ENCODE measurements at places on chromosomes 16 and 17.

DNA sequence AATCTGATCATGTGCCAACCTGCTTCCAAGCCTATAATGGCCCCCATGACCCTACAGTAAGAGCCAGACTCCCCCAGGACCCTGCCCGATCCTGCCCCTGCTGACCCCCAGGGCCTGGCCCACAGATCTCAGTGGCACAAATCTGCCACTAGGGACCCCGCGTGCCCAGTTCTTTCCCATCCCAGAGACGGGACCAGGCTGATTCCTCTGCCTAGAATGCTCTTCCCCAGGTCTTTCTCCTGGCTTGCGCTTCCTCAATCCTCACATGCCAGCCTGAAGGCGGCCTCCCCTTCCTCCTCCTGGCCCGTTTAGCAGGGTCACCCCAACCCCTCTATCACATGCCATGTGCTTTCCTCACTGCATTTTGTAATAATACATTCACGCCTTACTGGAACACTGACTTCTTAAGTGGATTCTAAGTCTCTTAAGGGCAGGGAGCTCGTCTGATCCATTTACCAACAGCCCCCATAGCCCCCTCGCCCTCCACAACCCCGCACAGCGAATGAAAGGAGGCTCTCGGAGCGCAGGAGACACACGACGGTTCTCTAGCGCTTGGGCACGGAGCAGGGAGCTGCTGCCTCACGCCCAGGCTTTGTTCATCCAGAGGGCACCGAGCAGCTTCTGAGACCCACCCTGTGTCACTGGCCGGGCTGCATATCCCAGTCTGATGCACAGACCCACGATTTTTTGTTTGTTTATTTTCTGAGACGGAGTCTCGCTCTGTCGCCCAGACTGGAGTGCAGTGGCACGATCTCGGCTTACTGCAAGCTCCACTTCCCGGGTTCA lies 1.2 kb downstream of the TRIM65 start:
- no peak overlapping the region for H3K4me3 ChIP-seq
- H3K27me3 ChIP-seq, result no peaks in the 10 kb centered on the region
- H3K36me3 ChIP-seq, result peaks cover 44% of the 10 kb centered on the region
- peaks cover 6% of the 10 kb centered on the region for H3K4me1 ChIP-seq
- DNase-seq, result peak; percentile 34

DNA sequence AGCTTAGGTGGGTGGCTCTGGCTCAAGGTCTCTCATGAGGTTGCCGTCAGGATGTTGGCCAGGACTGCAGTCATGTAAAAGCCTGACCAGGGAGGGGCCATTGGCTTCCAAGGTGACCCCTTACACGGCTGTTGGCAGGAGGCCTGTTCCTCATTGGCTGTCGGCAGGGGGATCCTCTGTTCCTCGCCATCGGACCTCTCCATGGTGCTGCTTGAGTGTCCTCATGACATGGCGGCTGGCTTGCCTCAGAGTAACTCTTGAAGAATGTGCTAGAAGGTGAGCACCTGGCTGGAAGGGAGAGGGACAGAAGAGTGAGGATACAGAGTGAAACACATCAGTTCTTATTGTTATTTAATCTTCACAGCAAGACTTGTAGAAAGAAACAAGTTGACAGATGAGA lies 4.7 kb upstream of the RPRML start:
- no peak overlapping the region for H3K27ac ChIP-seq
- no peak for DNase-seq
- H3K4me3 ChIP-seq, result no peak overlapping the region

DNA sequence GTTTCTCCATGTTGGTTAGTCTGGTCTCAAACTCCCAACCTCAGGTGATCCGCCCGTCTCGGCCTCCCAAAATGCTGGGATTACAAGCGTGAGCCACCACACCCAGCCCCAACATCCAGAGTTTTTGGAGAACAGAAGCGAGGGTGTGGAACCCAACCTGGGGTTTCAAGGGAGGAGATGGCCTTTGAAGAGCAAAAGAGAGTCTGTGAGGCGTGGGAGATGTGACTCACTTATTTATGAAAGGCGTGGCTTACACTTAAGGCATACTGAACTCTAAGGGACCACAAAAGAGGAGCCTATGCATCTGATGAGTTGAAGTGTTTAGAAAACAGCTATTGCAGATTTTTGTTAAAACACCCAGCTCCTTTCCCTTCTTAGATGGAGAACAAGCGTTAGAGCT lies 18.9 kb downstream of the ARSG start:
- H3K4me3 ChIP-seq, result no peak overlapping the region
- no peaks in the 10 kb centered on the region for H3K27me3 ChIP-seq
- no peak for DNase-seq
- H3K27ac ChIP-seq, result no peak overlapping the region
- H3K36me3 ChIP-seq, result no peaks in the 10 kb centered on the region
- H3K4me1 ChIP-seq, result peaks cover 7% of the 10 kb centered on the region

DNA sequence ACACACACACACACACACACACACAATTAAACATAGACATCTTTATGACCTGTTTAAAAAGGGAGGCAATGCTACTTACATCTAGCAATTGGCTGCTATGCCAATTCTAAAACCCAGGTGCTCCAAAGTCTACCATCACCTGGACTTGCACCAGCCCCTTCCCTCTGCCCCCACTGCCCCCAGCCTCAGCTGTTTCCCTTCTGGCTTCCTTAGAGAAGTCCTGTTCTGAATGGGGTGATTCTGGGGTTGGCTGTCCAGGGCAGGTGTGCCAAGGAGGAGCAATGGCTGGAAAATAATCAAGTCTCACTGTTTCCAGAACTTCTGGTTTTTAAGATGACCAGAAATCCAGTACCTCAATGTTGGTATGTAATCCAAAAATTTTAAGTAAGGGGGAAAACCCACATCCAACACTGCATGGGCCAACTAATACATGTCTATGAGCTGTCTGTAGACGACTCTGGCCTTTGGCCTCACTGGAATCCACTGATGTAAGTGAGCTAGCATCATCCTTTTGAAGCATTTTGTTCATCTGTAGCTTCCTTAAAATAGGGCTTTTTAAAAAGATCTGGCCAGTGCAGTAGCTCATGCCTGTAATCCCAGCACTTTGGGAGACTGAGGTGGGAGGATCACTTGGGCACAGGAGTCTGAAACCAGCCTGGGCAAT lies 2.1 kb downstream of the IFT20 start:
- no peaks in the 10 kb centered on the region for H3K27me3 ChIP-seq
- H3K4me1 ChIP-seq, result peaks cover 20% of the 10 kb centered on the region
- H3K27ac ChIP-seq, result no peak overlapping the region
- no peak for DNase-seq
- H3K4me3 ChIP-seq, result no peak overlapping the region
- peaks cover 12% of the 10 kb centered on the region for H3K36me3 ChIP-seq

DNA sequence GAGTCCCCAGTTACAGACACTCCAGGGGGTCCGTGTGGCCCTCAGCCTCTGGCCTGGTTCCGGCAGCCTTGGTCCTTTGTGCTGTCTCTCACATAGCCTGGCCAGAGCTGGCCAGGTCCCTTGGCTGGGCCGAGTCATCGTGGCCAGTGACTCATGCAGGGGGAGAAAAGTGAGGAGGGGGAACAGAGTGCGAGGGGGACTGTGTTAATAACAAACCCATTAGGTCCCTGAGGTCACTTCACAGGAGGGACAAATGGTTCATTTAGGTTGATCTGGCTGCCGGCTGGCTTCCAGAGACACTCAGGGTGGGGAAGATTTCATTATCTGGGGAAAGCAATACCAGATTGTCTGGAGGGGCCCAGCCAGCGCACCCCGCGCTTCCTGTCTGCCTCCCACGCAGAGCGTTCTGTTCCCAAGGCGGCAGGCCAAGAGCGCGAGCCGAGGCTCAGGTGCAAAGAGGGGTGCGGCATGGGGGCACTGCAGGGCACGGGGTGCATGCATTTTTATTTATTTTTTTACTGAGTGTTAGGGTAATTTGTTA lies 223.1 kb downstream of the SEC14L1 start:
- no peaks in the 10 kb centered on the region for H3K36me3 ChIP-seq
- H3K27ac ChIP-seq, result no peak overlapping the region
- DNase-seq, result no peak
- H3K4me1 ChIP-seq, result peaks cover 4% of the 10 kb centered on the region

GRCh38 chr17:15912416-15912955 lies 32.4 kb upstream of the ADORA2B start:
- H3K36me3 ChIP-seq, result no peaks in the 10 kb centered on the region
- no peak overlapping the region for H3K4me3 ChIP-seq
- no peaks in the 10 kb centered on the region for H3K27me3 ChIP-seq
- no peak for DNase-seq

DNA sequence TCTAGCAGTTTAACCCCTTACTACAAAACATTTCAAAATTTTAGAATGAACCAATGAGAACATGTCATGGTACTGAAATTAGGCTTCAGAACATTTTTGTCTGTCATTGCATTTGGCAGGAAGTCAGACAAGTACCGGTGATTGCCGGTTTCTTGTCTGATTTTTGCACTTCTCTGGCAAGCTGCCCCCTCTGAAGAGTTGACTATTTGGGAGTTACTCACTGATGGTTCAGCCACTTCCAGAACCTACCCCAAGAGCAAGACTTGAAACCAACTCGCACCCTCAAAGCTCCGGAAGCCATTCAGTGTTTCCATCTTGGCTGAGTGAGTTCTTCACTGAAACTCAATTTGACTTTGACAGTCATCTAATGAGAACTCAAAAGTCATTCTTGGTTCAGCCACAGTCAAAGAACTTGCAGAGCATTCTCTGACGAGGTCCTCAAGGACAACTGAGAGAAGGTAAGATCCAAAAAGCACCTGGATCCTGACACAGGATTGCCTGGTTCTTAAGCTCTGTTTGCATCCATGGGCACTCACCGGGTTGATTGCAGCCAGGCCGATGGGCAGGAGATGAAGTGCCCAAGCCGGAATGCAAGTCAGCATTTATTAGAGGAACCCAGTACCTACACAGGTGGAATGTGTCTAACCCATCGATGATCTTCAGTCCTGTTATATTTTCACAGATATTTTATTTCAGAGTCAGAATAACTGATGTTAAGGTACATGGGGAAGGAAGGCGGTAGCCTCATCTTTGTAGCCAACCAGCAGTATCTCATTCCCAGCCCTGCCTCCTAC lies 93.6 kb downstream of the USP22 start:
- no peaks in the 10 kb centered on the region for H3K27me3 ChIP-seq
- H3K4me1 ChIP-seq, result no peaks in the 10 kb centered on the region
- H3K36me3 ChIP-seq, result no peaks in the 10 kb centered on the region
- DNase-seq, result no peak

DNA sequence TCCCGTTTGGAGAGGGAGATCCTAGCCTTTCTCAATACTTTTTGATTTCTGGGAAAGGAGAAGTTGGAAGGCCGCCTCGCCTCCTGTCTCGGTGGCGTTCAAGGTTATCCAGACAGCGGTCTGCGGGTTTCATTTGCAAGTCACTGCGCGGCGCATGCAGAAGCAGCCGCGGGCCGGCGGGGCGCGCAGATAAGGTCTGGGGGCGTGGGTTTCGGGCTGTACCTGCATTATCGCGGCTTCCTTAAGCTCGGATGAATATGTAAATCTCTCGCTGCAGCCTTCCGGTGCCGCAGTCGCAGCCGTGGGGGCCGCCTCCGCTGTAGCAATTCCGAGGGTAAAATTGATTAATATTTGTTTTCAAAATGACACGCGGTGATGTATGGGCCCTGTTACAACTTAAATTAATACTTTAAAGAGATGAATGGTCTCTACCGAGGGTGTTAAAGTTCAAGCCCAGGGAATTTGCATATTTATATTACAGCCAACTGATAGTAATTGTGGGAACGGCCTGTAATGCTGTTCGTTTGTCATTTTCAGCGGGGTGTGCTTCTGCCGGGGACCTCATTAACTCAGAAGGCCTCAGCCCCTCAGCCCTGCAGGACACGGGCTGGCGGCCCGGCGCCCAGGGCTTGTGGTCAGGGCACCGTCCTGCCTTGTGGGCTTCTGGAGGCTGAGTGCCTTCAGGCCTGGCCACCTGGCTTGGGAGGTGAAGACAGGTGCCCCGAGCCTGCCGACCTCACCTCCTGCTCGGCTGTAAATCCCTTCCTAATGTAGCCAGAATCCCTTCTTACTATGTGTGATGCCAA lies 99.4 kb downstream of the CYLD start:
- no peak for DNase-seq
- no peak overlapping the region for H3K27ac ChIP-seq
- H3K4me3 ChIP-seq, result no peak overlapping the region
- H3K4me1 ChIP-seq, result no peaks in the 10 kb centered on the region
- H3K36me3 ChIP-seq, result no peaks in the 10 kb centered on the region
- no peaks in the 10 kb centered on the region for H3K27me3 ChIP-seq

DNA sequence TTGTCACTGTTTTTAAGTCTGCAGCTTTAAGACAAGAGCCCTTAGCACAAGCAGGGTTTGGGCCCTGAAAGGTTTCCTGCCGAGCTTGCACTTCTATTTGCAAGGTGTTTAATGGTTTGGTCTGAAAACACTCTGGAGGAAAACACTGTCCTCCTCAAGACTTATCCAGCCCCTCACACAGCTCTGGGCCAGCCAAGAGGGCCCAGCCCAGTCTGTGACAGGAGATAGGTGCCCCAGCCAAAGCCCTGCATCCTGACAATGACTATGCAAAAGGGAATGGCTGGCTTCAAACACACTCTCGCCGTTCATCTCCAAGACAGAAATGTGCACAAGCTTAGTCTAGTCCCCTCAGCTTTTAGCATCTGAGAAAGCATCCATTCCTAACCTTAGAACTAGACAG lies 26.9 kb downstream of the MPG start:
- H3K27ac ChIP-seq, result no peak overlapping the region
- H3K4me1 ChIP-seq, result no peaks in the 10 kb centered on the region
- no peak for DNase-seq
- H3K4me3 ChIP-seq, result no peak overlapping the region
- peaks cover 31% of the 10 kb centered on the region for H3K36me3 ChIP-seq
- H3K27me3 ChIP-seq, result no peaks in the 10 kb centered on the region

GRCh38 chr16:8381814-8382213 lies 208.5 kb downstream of the TMEM114 start:
- no peak overlapping the region for H3K4me3 ChIP-seq
- DNase-seq, result no peak
- H3K36me3 ChIP-seq, result no peaks in the 10 kb centered on the region
- H3K27ac ChIP-seq, result no peak overlapping the region

DNA sequence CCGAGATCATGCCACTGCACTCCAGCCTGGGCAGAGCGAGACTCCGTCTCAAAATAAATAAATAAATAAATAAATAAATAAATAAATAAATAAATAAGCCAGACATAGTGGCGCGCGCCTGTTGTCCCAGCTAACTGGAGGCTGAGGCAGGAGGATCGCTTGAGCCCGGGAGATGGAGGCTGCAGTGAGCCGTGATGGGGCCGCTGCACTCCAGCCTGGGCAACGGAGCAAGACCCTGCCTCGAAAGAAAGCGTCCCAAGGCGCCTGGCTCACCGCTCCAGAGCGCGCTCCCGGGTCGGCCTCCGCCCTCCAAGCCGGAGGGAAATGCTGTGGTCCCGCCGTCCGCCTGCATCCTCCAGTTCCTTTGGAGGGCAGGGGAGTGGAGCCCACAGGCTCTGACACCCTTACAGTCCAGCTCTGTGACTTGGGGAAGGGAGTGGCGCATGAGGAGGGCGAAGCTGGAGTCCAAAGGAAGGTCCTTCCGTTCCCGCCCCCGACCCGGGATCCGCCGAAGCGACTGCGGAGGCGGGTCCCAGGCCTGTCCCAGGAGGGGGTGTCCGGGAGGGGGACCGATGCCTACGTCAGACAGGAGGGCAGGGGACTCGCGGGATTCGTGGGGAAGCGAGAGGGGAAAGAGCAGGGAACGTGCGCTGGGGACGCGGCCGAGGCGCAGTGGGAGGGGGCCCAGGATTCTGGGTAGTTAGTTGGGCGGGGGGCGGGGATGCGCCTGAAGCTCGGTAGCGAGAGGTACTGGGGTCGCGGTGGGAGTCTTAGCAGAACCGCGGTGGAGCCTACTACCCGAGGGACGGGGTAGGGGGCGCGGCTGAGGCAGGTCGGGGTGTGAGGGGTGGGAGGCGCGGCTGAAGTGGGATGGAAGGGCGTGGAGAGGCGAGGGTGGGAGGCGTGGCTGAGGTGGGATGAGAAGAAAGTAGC lies 8.4 kb upstream of the TRPV2 start:
- no peak overlapping the region for H3K27ac ChIP-seq
- peak overlapping the region; percentile 67 for H3K4me3 ChIP-seq
- no peaks in the 10 kb centered on the region for H3K27me3 ChIP-seq
